Activated CD4-positive, alpha-beta T cell treated with anti-CD3 and anti-CD28 coated beads, Interleukin-2, amount 10 ng/mL, durations not matched to agents 24 days and 14 days (primary cell): ENCODE measurements at places on chromosomes 2 and 18. TPM values are rescaled to one million over a fixed set of nuclear protein-coding genes. Genes with fewer than 3 reads are reported as not detected.

The TET3 gene
- total RNA-seq, result 20.7 and 22.0 TPM in 2 replicates

The LOXHD1 gene
- not detected in 2 replicates for total RNA-seq

The LAMA1 gene
- total RNA-seq, result not detected in 2 replicates

GRCh38 chr2:16559278-16560067, 106.2 kb downstream of the CYRIA start:
- no peak for DNase-seq

DNA sequence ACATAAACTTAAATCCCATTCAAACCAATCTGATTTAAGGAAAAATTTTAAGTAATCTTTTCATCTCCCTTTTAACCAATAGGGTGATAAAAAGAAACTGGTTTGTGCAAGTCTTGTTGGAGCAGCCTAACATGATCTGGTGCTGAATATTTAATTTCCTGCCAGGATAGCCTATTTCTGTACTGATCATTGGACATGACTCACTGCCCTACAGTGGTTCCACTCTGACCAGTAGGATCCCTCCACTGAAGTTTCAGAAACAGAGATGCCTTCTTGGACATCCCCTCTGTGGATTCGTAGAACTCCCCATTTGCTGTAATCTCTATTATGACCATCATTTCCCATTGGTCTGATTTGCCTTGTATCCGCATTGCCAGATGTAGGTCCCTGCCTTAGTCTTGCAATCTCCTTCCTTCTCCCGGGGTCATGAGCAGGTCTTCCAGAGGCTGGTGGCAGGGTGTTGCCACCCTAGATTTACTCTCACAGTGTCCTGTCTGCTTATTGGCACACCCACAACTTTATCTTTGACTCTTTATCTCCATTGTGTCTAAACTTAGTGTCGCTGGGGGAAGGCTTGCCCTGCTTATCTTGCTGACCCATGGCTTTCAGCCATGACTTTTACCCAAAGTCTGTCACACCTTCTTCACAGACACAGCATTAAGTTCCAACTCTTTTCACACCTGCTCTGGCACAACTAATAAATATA, 12.3 kb upstream of the SETBP1 start:
- no peak for DNase-seq

DNA sequence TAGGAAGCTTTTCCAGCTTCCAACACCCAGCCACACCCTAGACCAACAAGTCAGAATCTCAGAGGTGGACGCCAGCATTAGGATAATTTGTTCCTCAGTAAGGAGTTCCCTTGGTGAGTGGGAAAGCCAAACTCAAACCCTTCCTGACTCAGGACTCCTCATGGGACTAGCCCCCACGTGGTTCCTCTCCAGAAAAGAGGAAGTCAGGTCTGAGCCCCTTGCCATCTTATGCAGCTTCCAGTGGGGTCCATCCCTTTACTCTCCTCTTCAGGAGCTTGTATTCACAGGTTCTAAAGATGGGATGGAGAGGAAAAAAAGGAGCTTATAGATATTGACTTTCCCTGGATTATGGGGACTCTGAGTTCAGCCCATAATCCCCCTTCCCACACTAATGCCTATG, 14.8 kb upstream of the NOTO start:
- DNase-seq, result no peak

The ELP2 gene
- total RNA-seq, result 104 and 111 TPM in 2 replicates

The SYT4 gene
- total RNA-seq, result not detected in 2 replicates

DNA sequence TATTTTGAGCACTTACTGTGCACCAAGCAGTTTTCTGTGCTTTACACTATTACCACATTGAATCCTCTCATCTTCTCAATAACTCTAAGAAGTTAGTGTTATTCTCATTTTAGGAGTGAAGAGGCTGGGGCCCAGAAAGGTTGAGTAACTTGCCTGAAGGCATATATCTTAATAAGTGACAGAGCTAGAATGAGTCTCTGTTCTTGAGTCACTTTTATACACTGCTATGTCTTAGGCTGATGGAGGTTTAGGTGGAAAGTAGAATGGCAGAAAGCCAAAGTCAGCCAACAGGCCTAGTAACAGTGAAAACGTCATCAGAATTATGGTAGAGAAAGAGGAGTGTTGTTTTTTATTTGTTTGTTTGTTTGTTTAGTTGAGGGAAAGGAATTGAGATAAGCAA, 27.9 kb upstream of the RPE start:
- no peak for DNase-seq

- no peak for DNase-seq
Measured at GRCh38 chr18:37565977-37566478, 430 bp upstream of the CELF4 start.

DNA sequence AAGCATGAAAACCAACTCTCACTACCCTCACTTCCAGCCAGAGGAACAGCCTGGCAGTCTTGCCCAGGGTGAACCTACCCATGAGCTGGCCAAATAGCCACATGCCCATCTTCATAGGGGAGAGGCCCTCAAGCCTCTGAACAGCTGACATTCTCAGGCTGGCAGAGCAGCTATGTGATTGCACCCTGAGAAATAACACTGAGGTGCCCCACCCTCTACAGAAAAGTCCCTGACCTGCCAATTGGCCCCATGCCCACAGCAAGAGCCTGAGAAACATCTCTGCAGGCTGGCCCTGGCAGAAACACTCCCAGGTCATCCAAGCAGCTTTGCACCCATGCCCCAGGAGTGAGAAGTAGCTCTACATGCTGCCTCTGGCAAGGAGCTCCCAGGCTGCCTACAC, 127.4 kb upstream of the OTX1 start:
- no peak for DNase-seq

The SLC23A3 gene
- 1.8 and 2.3 TPM in 2 replicates for total RNA-seq

DNA sequence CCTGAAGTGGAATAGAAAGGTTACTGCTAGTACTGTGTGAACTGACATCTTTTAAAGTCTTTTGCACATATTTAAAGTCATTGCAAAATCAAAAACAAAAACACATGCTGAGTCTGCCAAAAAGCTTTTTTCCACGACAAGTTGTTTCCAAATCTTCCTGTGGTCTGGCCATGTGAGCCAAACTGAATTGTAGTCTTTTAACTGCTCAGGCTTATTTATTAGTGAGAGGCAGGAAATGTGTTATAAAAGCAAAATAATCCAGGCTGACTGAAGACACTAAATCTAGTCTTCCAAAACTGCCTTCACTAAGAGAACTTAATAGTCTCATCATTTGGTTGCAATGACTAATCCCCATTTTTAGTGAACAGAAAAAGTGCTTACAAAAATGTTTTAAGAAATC, 2.3 kb downstream of the KRCC1 start:
- DNase-seq, result no peak

The DSC1 gene
- total RNA-seq, result not detected in 2 replicates

The ACVR1C gene
- total RNA-seq, result 0.98 and 1.0 TPM in 2 replicates

DNA sequence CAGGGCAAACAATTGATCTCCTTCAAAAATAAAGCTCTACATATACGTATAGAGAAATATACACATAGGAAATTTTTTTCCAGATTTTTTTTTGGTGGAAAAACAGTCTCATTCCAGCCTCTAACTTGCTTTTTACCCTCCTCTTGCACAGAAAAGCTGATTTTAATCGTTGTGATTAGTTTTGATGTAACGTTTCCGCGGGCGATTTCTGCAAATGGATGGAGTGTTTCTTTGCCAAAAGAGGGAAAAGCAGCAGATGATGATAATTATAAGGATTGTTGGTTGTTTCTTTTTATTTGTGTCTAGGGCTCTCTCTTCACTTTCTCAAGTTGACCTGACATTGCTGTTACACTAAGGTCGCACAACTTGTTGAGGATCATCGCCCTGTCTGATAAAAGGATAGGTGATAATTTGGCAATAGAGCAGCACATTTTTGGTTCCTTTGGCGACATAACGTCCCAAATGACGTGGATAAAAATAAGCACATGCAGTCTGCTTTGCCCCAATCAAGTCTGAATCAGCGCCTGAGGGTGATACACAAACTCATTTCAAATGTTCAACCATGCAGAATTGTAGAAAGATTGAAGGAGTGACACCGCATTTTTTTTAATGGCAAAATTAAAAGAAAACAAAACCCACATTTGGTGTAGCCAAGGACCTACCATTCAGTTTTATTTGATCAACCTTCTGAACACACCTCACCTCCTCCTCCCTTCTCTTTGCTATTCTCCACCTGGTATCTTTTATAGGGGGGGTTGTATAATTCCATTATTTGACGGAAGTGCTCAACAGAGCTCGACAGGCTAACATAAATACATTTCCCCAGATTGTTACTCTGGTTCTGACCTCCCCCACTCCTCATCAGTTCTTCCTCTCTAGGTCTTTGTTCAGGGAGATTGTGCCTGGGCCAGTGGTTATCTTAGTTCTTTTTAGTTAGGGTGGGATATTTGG, 109.6 kb upstream of the KCTD1 start:
- no peak for DNase-seq

The RPRM gene
- total RNA-seq, result not detected in 2 replicates

The AQP12B gene
- not detected in 2 replicates for total RNA-seq

DNA sequence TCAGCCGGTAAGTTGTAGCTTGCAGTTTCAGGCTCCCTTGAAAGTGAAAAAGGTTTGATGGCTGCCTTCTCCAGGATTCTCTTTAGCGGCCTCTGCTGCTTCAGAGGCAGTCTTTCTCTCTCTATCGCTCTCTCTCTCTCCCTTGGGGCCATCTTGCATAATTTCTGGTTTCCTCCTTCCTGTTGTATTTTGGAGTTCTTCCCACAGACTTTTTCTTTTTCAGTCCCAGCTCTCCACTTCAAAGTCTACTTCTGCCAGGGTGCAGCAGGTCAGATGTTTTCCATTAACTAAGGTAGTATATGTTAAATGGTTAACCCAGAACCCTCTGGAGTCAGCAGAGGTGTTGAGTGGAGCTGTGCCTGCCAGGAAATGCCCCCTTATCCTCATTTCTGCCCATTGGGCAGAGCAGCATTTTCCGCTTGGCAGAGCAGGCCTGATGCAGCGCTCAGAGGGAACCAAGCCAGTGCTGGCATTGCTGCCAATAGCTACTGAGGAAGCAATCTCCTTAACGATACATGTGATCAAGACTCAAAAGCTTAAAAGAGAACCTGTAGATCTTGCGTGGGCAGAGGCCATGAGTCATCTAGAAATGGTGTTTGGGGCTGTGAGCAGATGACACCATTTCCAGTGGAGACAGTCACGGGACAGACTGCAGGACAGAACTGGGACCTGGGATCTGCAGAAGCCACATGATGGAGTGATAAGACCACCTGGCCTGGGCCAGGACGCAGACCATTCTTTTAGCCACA, 20.8 kb downstream of the DBI start:
- no peak for DNase-seq

DNA sequence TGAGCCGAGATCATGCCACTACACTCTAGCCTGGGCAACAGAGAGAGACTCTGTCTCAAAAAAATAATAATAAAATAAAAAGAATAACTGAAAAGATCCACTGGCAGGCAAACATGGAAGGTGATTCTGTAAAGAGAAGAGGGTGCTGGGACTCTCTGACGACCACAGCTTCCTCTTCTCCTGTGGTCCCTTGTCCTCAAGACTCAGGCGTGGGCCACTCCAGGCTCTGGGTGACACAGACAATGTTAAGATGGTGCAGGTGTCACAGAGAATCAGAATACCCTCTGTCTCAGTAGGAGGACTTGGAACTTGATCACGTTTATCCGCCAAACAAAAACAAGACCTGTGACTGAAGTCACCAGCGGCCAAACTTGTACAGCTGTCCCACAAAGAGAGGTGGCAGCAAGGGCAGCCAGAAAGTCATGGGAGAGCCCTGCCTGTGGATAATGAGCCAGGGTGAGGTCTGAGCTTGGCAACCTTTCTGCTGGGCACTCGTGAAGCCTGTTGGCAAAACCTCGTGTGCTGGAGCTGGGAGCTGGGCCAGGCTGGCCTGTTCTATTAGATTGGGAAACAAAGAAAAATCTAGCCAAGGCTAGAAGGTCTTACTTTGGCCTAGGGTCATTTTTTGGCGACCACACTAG, 76.4 kb upstream of the ITGA6 start:
- no peak for DNase-seq

DNA sequence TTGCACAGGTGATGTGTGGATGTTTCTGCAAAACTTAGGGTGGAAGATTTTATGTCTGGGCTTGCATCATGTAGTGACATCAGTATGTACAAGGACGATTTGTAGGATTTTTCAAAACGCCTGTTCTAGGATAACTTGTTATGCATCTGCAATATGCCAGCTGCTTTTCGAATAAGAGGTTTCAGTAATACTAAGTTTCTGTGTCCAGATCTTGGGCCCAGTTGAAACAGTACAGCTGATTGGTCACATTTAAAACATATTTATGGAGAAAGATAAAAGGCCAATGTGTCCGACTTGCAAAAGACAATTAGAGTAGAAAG, 1.2 kb downstream of the PTPN4 start:
- DNase-seq, result no peak

DNA sequence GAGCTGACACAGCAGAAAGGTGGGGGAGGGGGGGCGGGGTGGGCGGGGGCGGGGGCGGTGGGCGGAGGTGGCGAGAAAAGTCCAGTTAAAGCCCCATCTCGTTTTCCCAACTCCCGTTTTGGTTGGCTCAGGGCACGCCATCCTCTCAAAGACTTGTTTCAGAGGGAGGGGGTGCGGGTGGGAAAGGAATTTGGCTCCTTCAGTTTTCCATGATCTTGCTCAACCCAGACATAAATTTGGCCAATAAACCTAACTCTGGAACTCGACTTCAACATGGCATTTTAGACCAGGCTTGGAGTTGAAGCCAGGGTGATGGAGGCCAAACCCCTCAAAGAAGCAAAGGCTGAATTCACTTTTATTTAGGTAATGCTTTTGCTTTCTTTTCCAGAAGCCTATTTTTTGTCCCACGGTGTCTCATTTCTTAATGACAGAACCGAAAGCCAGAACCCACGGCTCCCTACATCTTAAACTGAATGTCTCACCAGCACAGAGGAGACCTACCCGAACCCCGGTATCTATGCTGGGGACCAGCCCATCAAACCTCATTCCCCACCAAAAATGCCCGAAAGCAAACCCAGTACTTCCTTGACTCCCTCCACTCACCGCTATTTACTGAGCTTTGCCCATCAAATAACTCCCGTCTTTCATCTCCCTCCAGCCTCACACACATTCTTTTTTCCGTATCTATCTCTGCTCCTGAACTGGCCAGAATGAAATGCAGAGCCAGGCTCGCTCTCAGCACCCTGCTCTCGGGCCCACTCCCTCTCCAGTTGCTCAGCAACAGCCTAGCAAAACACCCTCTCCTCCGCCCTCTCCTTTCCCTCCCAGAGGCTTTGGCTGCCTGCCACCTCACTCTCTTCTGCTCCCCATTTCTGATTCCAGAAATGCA, 4.3 kb downstream of the IGFBP5 start:
- DNase-seq, result peak; percentile 76

- DNase-seq, result peak; percentile 67
Measured at GRCh38 chr2:112583497-112584133, 794 bp upstream of the CHCHD5 start.

- DNase-seq, result no peak
Measured at GRCh38 chr2:199680482-199680881, 170.5 kb downstream of the FTCDNL1 start.

DNA sequence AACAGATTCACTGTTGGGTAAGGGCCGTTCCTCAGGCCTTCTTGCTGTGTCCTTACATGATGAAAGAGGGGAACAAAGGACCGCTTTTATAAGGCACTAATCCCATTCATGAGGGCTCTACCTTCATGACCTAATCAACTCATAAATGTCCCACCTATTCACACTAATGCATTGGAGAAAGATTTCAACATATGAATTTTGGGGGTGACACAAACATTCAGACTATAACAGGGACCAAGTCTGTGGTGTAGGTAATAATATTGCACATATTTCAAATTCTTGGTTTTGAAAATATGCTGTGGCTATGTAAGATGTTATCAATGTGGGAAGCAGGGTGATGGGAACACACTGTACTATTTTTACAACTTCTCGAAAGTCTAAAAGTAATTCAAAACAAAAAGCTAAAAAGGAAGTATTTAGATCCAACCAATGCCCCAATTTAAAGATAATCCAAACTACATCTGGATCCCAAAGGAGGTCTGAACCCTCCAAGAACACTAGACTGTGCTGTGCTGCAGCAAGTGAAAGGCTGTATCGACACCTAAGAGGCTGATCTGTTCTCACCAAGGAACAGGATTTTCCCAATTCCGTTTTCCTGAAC, 82.4 kb upstream of the TGIF1 start:
- no peak for DNase-seq

The ASAP2 gene
- total RNA-seq, result 0.40 and 0.83 TPM in 2 replicates
